SIG-M5 (cell line): ENCODE measurements at places on chromosomes 2 and 18.

GRCh38 chr2:152464851-152465470, 130.0 kb downstream of the FMNL2 start:
- no peak for DNase-seq

DNA sequence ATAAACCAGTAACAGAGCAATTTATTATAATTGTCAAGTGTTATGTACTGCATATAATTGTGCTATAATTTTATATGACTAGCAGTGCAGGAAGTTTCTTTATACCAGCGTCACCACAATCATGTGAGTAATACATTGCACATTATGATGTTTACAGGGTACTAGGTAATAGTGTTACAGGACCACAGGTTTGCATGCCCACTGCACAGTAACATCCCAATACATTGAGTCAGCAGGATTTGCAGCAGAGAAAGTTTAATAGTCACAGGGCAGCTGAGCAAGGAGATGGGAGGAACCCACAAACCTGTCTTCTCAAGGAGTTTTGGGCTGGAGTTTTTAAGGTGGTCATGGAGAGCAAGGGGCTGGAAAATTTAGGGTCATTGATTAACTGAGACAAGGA, 1042.9 kb upstream of the ACVR2A start:
- DNase-seq: no peak

DNA sequence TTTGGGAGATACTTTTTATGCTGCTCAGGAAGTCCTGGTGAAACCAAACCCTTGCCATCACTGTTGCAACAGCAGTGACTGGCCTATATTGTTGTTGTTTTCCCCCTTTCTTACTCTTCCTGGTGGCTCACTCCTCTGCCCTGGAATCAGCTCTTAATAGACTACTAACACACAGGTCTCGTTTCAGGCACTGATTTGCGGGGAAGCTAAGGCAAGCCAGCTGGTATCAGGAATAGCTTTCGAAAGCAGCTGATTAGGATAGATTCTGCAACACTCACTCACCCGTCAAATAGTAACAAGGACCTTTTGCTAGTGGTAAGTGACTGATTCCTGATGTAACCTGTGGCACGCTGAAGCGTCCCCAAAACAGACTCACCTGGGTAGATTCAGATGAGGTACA, 360.4 kb downstream of the PLCL1 start:
- DNase-seq: no peak

GRCh38 chr2:207692206-207693065, 19.0 kb upstream of the CCNYL1 start:
- DNase-seq: no peak

GRCh38 chr2:186098821-186099220, 360.2 kb downstream of the FSIP2 start:
- DNase-seq: no peak

DNA sequence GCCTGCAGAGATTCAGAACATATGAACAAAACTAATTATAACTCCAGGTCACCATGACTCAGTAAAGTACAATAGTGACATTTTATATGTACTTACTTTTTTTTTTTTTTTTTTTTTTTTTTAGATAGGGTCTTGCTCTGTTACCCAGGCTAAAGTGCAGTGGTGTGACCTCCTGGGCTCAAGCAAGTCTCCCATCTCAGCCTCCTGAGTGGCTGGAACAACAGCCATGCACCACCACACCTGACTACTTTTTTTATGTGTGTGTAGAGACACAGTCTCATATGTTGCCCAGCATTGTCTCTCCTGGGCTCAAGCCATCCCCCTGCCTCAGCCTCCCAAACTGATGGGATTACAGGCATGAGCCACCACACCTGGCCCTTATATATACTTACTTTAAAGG, 130.7 kb upstream of the B3GNT2 start:
- DNase-seq: no peak

DNA sequence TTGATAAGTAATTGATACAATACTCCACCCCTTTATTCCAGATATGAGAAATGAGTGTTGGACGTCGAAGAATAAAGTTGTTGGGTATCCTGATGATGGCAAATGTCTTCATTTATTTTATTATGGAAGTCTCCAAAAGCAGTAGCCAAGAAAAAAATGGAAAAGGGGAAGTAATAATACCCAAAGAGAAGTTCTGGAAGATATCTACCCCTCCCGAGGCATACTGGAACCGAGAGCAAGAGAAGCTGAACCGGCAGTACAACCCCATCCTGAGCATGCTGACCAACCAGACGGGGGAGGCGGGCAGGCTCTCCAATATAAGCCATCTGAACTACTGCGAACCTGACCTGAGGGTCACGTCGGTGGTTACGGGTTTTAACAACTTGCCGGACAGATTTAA, 26.3 kb downstream of the B3GNT2 start:
- DNase-seq: no peak

- DNase-seq: no peak
Measured at GRCh38 chr2:74887445-74887951, 53.6 kb downstream of the HK2 start.

DNA sequence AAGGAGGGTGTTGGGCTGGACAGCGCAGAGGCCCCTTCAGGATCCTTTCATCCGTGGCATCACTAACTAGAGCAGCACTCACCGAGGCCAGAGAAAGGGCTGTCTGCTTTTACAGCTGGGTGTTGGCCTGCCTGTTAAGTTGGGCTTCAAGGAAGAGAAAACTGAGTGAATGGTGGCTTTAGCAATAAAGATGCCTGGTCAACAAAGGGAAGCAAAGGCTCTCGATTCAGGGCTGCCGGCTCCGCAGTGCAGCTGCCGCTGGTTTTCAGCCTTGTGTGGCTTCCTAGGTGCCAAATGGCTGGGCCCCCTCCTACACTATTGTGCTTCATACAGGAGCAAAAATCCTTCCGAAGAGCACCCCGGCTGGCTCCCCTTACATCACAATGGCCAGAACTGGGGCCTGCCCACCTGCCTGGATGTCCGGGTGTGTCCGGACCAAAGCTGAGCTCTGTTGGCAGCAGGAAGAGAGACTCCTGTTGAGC, 61.0 kb upstream of the GPR45 start:
- no peak for DNase-seq

GRCh38 chr2:17164550-17164949, 353.7 kb downstream of the RAD51AP2 start:
- no peak for DNase-seq

GRCh38 chr2:205868773-205869333, 186.6 kb downstream of the NRP2 start:
- DNase-seq: peak; percentile 11

DNA sequence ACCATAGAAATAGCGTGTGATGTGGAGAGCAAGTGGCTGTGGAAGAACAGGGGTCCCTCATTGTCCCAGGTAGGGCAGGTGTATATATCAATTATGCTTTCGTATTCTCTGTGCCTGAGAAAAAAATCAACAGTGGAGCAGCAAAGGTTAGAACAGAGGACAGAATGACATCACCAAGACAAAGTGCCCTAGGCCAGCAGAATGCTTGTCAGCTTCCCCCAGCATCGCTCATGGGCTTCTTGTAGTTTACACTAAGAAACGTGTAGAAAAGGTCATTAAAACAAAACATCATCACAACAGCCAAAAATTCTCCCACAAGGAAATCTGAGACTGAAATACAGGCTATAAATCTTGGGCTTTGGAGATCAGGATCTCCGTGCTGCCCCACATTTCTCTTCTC, 288.0 kb downstream of the TDRD15 start:
- DNase-seq: no peak

- DNase-seq: no peak
Measured at GRCh38 chr2:8606649-8607550, 75.0 kb upstream of the ID2 start.

GRCh38 chr2:221361633-221362032, 210.5 kb downstream of the EPHA4 start:
- DNase-seq: no peak

- DNase-seq: no peak
Measured at GRCh38 chr2:240911641-240912265, 5.6 kb downstream of the CROCC2 start.

GRCh38 chr18:2338601-2339000, 232.7 kb downstream of the METTL4 start:
- no peak for DNase-seq

GRCh38 chr2:56713161-56713676, 529.4 kb downstream of the CCDC85A start:
- DNase-seq: no peak

GRCh38 chr18:37836071-37836970, 270.7 kb upstream of the CELF4 start:
- DNase-seq: no peak

DNA sequence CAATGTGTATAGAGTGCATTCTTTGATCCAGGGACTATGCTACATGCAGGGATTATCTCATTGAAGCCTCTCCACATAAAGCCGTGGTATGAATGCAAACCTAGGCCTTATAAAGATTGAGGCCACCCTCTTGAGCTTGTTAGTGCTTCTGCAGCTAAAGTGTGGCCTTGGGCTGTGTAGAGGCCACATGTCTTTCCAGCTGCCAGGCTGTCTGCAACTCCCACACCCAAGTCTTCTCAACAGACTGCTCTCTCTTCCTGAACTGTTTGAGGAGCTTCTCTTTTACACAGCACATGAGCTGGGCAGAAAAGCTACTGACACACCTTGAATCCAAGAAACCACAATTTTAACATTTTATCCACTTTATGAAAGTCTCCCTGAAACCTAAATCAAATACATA, 119.2 kb upstream of the MEX3C start:
- DNase-seq: no peak

GRCh38 chr2:61704364-61704763, 149.5 kb downstream of the FAM161A start:
- DNase-seq: no peak

- DNase-seq: no peak
Measured at GRCh38 chr2:161265874-161266273, 42.4 kb upstream of the PSMD14 start.

- no peak for DNase-seq
Measured at GRCh38 chr2:64143169-64144056, 807 bp downstream of the PELI1 start.

- no peak for DNase-seq
Measured at GRCh38 chr2:16298866-16299265, 358.5 kb downstream of the MYCN start.
